ENCODE measurements at places on chromosomes 12 and 14. TPM values are rescaled to one million over a fixed set of nuclear protein-coding genes. Genes with fewer than 3 reads are reported as not detected.
A peak's percentile ranks its signal among the peaks of the same experiment; 100 is the strongest.

Gene KRT82
- total RNA-seq: not detected

Gene RAB35
- 66.8 TPM for total RNA-seq

Gene DPPA3
- not detected for total RNA-seq

Gene SLC2A13
- total RNA-seq: 6.3 TPM

Gene DHRS2
- total RNA-seq: 3.1 TPM

Gene GPR68
- total RNA-seq: 14.2 TPM

Gene BIN2
- total RNA-seq: 55.9 TPM

Gene AMHR2
- total RNA-seq: not detected

Gene LRRK2
- 0.31 TPM for total RNA-seq

Gene PTGER2
- total RNA-seq: 34.4 TPM

Gene ADAM20
- 0.29 TPM for total RNA-seq

Gene LHX5
- not detected for total RNA-seq

Gene VRTN
- not detected for total RNA-seq

Gene HVCN1
- 20.2 TPM for total RNA-seq

Gene CAPZA3
- total RNA-seq: not detected

Gene LGR5
- not detected for total RNA-seq

- no peak for DNase-seq
These were observed 59.2 kb downstream of the WASHC4 start for GRCh38 chr12:105166736-105167135.

- DNase-seq: no peak
These were observed 422.2 kb downstream of the NOVA1 start for GRCh38 chr14:26175658-26176057.

DNA sequence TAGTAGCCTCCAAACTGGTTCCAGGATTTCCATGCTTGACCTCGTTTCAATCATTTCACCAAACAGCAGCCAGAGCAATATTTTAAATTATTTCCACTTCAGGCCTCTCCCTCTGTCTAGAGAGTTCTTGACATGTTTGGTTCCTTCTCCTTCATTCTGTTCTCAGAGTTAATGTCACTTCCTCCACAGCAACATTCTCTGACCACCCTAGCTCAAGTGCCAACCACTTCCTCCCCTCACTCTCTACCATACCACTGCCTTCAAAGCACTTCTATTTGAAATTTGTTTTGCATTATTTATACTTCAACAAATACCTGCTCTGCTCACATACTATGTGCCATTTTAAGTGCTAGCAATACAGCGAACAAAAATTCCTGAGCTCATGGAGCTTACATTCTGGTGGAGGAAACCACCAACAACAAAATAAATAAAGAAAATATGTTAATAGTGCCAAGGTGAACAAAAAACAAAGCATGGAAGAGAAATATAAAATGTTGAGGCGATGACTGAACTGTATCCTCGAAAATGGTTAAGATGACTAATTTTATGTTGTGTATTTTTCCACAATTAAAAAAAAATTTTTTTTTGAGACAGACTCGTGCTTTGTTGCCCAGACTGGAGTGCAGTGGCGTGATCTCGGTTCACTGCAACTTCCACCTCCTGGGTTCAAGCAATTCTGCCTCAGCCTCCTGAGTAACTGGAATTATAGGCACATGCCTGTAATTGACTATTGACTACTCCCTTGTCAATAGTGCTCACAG lies 17.3 kb downstream of the BAZ1A start:
- DNase-seq: peak; percentile 48

- DNase-seq: no peak
These were observed 165.9 kb upstream of the GSC start for GRCh38 chr14:94935706-94936300.

DNA sequence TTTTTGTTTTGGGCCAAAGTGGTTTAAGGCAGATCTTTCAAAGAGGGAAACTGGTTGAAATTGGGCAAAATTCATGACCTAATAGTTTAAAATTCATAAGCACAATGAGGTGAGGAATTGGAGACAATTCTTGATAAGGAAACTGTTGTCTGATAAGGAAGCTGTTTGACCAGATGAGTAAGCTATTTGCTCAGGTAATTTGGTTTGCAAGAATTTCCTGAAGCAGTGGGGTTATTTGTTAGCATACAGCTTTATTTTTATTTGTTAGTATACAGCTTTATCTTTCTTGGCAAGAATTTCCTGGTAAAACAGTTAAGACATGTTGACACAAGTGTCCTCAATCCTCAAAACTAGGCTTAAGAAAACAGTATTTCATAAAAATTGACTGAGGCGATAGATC lies 559.0 kb downstream of the GALC start:
- DNase-seq: no peak

GRCh38 chr14:45181329-45181728 lies 45.6 kb downstream of the FANCM start:
- DNase-seq: no peak

DNA sequence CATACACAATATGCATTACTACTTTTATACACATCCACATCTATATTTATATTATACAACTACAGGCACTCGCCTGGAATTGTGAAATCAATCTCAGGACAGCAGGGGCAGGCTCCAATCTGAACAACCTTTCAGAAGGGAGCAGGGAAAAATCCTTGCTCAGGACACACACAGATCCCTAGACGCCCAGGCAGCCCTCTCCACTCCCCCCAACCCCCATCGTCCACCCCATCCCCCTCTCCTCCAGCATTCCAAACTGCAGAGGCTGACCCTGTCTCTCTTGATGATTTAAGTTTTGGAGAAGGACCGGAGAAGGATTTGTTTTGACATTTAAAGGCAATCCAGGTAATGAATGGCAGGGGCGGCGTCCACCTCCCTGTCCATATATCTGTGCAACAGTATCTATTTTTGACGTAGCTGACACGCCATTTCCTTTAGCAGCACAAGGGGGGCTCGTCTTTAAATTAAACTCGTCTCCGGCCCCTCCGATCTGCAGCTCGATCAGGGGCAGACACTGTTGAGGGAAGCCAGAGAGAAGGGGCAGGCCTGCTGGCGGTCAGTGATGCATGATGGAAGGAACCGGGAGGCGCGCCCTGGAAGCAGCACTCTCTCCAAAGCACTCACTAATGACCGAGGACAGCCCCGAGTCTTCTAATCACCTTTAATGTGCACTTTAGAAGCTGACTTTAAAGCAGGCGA lies 95.0 kb upstream of the TBX5 start:
- no peak for DNase-seq

- no peak for DNase-seq
These were observed 645.5 kb upstream of the NOVA1 start for GRCh38 chr14:27243365-27243764.

DNA sequence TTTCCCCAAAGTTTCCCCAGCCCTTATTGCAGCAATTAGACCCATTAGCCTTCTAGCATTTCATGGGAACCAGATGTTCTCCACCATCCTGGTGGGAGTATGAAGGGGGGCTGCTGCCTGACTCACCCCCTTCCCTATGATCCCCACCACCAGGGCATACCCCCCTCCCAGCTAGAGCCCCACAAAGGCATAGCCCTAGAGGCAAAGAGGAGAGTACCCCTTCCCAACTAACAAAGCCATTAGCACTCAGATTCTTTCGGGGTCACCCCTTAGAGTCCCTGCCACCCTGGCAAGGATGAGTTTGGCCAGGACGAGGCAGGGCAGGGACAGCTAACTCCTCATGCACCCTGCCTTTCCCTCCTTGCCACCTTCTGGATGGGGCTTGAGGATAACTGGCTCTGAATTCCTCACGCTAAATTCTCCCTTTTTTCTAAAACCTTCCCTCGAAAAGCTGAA lies 9.2 kb downstream of the RARG start:
- no peak for DNase-seq

GRCh38 chr12:50166799-50167048 lies 445 bp downstream of the CERS5 start:
- DNase-seq: peak; percentile 66

- no peak for DNase-seq
These were observed 4.1 kb upstream of the RBM19 start for GRCh38 chr12:113970211-113970610.

DNA sequence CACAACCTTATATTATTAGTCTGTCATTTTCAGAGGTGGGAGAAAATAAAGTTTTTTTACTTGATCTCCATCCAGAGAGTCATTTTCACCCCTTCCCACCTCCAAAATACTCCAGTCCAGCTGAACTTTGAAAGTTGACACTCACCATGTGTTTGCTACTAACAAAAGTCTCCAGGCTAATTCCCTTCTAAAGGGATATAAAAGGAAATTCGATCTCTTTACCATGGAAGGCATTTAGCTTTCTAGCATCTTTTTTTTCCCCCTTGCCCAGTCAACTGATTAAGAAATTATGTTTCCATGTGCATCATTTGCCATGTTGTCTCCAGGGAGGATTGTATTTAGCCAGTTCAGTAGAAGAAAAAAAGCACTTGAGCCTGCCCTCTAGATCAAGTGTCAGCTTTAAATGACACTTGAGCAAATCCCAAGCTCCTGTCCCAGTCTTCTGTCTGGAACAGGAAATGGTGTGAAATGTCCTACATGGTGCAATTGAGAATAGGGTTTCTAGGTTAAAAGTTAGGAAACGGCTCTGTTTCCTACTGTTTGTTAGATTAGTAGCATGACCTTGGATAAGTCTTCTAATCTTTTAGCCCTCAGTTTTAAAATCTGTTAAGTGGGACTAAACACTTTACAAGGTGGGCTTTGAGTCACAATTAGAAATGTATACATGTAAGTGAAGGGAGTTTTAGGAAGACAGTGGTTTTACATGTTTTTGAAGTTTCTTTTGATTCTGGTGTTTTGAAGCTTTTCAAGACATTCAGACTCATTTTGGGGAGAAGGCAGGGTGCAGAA lies 67.2 kb downstream of the GNS start:
- no peak for DNase-seq

DNA sequence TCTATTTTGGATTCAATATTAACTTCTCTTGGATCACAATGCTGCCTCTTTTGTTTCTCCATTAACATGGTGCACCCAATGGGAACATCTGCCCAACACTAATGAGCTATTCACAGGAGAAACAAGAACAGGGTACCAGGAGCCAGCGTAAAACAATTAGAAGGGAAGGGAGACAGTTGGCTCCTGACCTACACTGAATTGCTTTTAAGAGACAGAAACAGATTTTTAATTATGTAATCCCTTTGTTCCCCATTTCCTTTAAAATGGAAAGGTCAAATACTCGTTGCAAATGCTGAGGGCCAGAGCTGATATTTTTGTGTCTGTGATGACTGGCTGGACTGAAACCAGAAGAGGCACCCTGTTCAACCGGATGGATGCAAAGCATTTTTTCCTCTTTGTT lies 108.3 kb downstream of the SEC23A start:
- no peak for DNase-seq

GRCh38 chr14:40188006-40188405 lies 755.8 kb upstream of the FBXO33 start:
- no peak for DNase-seq
